ENCODE measurements at places on chromosomes 5 and 9.

DNA sequence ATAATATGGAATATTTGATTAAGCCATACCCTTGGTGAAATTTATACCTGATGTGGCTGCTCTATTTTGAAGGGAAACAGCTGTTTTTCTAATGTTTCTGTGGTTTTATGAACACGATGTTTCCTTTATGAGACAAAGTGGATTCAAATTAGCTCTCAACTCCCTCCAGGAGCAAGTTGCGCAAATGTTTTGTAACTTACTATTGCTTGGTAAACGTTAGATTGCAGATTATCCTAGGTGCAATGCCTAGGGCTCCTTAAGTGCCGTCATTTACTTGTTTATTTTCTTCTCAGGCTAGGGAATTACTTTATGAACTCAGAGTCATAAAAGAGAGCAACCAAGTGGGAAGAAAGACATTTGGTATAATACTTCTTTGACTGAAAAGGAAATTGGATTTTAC, 763.1 kb downstream of the TAF11L14 start:
- DNase-seq: no peak

DNA sequence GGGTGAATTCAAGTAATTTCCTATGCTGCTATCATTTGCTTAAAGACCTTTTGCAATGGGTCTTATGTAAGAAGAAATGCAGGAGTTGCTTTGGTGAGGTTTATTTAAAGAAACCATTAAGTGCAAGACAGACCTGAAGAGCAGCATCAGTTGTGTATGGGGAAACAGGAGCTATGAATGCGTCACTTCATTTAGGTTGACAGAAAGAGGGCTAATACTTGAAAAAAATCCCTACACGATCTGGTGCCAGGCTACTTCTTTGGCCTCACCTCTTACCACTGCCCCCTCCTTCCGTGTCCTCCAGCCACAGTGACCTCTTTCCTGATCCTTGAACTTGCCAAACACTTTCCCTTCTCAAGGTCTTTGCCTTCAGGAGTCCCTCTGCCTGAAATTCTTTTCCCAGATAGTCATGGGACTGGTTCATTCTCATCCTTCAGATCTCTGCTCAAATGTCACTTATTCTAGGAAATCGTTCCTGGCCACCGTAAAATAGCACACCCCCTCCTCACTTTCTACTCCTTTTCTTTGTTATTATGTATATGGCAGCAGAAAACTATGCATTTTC, 1.4 kb upstream of the JAK2 start:
- DNase-seq: no peak

DNA sequence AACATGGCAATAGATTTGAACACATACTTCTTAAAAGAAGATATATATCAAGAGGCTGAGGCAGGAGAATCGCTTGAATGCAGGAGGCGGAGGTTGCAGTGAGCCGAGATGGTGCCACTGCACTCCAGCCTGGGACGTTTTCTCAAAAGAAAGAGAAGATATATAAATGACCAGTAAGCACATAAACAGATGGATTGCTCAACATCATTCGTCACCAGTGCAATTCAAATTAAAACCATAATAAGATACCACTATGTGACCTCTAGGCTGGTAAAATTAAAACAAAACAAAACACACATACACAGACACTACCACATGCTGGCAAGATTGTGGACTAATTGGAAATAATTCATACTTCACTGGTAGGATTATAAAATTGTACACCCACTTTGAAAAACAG, 5.3 kb upstream of the TXN start:
- DNase-seq: no peak

GRCh38 chr5:115738830-115739229, 77.6 kb downstream of the CDO1 start:
- DNase-seq: no peak

- no peak for DNase-seq
These were observed 2.4 kb upstream of the RNF145 start for GRCh38 chr5:159211729-159212174.

- DNase-seq: no peak
These were observed 4.0 kb downstream of the SAP30L start for GRCh38 chr5:154449786-154450185.

DNA sequence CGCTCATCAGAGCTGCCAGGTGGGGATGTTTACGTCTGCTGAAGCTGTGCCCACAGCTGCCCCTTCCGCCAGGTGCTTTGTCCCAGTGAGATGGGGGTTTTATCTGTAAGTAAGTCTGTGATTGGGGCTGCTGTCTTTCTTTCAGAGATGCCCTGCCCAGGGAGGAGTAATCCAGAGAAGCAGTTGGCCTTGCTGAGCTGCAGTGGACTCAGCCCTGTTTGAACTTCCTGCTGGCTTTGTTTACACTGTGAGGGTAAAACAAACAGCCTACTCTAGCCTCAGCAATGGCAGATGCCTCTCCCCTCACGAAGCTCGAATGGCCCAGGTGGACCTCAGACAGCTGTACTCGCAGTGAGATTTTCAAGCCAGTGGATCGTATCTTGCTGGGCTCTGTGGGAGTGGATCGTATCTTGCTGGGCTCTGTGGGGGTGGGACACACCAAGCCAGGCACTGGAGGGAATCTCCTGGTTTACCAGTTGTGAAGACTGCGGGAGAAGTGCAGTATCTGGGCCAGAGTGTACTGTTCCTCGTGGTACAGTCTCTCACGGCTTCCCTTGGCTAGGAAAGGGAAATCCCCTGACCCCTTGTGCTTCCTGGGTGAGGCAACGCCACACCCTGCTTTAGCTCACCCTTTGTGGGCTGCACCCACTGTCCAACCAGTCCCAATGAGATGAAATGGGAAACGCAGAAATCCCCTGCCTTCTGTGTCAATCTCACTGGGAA, 530.1 kb upstream of the DMAC1 start:
- DNase-seq: no peak

DNA sequence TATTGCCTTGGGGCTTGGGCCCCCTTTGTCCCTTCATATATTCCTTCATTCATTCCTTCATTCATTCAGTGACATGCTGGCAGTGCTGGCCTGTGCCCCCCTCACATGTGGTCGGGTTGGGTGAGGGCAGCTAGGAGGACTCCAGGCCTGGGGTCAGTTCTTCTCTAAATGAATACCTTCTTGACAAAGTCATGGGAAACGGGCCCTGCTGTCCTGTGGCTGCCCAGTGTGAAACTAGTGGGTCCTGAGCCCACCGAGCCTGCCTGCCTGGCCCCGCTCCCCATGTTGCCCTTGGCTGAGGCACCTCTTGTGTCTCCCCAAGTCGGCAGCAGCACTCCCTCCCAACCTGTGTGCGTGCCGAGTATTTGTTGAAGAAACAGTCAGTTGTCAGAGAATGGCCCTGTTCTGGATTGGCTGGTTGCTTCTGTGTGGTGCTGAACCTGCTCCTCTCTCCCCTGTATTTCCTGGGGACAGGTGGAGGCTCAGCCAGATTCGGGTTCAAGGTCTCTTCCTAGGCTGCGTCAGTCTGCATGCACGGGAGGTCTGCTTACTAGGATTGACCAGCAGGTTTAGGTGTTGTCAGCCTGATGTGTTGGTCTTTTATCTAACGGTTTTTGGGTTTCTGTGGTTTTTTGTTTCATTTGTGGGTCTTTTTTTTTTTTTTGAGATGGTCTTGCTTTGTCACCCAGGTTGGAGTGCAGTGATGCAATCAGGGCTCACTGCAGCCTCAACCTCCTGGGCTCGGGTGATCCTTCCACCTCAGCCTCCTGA, 3.0 kb upstream of the CEL start:
- DNase-seq: no peak

- DNase-seq: no peak
These were observed 82.5 kb downstream of the ADCY2 start for GRCh38 chr5:7478459-7478858.

DNA sequence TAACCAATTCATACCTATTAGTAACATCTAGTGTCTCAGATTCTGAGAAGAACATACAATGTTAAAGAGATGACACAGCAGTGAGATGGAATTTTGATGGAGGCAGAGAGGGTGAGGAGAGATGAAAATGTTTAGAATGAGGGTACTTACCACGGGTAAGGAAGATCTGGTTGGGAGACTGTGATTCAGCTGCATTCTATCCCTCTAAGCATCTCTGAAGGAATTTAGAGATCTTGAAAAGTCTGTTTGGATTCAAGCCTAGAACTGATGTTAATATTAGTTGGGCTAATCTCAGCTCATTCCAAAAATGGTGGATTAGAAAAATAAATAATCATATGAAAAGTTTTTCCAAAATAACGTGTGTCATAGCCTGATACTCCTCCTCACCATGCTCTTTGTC, 191.5 kb upstream of the CLINT1 start:
- no peak for DNase-seq

DNA sequence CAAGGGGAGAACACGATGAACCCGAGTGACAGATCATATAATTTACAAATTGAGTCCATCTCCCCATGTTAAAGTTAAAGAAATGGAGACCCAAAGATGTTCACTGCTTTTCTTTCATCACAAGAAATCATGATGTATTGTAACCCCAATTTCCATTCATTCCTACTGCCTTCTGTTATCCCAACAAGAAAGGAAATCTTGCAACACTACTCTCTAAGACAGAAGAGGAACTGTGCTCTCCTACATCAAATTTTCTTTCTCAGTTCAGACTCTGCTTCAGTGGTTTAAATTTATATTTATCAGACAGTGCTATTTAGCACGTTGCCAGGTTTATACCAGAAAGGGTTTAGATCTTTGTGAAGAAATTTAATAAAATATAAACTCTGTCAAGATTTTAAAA, 83.8 kb upstream of the RASA1 start:
- DNase-seq: no peak

- no peak for DNase-seq
These were observed 3.6 kb upstream of the PSMD5 start for GRCh38 chr9:120846251-120846889.

DNA sequence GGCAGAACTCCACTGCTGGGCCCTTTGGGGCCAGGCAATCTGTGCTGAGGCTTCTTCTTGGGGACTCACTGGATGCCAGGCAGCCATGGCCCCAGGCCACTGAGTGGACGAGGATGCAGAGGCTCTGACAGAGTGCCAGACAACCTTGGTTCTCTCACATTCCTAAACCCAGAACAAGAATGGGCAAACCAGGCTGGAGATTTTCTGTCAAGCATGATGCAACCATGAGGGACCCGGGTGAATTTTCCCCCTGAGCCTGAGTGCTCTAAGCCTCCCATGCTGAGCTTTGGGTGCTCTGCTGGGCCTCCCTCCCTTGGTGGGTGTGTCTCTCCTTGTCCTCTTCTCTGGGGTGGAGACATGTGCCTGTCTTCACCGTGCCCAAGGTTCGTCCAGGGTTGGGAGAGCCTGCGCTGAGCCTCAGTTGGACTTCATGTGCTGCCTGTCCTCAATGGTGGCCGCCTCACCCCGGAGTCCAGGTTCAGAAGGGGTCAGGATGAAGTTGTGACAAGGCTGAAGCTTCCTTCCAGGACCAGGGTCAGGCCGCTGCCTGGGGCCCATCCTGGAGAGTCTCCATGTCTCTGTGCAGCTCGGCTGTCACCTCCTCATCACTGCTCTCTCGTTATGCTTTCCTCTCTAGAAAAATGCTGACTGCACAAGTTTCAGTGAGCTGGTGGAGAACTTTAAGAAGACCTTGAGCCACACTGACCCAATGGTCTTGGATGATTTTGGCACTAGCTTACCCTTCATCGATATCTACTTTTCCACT, 24.1 kb downstream of the PITX1 start:
- DNase-seq: no peak

- no peak for DNase-seq
These were observed 52.5 kb downstream of the ICE1 start for GRCh38 chr5:5474961-5475360.

DNA sequence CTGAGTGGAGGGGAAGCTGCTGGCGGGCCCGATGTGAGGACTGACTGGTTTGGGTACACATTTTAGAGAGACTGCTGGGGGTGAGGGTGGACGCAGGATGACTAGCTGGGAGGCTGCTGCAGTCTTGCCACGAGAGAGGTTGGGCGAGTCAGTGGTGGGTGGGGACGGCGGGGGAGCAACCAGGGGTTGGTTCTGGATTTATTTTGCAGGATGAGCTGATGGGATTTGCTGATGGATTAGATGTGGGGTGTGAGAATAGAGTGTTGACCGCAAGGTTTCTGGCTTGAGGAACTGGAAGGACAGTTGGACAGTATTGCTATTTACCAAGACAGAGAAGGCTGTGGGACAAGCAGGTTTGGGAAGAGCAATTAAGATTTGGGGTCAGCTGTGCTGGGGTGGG, 5.8 kb upstream of the NDST1 start:
- no peak for DNase-seq

DNA sequence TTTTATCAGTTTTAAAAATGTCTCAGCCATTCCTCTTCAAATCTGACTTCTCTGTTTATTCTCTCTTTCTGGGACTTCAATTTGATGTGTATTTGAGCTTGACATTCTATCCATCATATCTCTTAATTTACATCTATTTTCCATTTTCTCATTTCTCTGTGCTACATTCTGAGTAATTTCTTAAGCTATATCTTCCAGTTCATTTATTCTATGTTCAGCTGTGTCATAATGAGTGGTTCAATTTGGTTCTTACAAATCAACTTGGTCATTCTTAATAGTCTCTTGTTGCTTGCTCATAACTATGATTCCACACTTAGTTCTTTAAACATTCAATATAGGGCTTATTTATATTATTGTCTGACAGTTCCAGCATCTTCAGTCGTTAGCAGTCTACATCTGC, 16.9 kb downstream of the CKMT2 start:
- no peak for DNase-seq

DNA sequence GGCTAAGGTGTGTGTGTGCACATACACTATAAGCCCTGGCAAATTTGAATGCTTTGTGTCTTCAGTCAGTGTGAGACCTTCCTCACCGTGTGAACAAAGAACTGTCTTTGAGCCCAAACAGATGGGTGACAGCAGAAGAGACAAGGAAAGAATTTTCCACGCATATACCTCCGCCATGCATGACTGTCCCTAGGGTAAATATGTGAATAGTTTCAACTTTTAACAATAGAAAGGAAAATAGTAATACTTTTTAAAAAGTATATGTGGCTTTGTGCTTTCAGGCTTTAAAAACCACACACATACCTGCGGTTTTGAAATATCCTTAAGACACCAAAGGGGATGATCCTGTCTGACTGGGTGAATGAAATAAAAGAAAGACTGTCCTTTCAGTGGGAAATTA, 438.6 kb upstream of the MPDZ start:
- no peak for DNase-seq

DNA sequence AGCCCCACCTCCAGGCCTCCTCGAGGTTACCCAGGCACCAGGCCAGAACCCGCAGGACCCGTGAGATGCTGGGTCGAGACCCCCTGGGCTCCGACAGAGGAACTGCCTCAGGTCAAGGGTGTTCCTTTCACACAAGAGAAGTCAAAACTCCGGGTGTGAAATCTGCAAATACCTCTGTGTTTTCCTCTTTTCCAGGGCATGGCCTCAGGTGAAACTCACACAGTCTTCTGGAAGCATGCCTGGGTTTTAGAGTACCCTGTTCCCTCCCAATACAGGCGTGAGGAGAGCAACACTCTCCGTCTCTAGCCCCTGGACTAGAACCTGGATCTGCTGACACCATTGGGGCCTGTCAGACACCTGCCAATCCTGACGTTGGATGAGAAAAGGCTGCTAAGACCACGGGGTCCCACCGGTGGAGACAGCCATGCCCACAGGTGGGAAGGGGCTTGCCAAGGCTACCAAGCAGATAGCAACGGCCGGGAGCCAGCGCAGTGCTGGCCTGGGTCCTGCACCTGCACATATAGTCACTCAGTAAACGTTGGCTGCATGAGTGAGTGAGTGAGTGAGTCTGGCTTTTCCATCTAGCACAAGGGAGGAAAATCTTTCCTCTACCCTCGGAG, 182.0 kb upstream of the PPP1R26 start:
- DNase-seq: no peak

GRCh38 chr5:103451261-103451660, 111.3 kb downstream of the NUDT12 start:
- DNase-seq: no peak
